Calu3 (cell line): ENCODE measurements at places on chromosomes 11 and 22. TPM values are rescaled to one million over a fixed set of nuclear protein-coding genes. Genes with fewer than 3 reads are reported as not detected.

Gene RFPL1
- not detected in 2 replicates for total RNA-seq

Gene CDKN1C
- 2.2 and 2.4 TPM in 2 replicates for total RNA-seq

Gene NXPE1
- total RNA-seq = not detected in 2 replicates

DNA sequence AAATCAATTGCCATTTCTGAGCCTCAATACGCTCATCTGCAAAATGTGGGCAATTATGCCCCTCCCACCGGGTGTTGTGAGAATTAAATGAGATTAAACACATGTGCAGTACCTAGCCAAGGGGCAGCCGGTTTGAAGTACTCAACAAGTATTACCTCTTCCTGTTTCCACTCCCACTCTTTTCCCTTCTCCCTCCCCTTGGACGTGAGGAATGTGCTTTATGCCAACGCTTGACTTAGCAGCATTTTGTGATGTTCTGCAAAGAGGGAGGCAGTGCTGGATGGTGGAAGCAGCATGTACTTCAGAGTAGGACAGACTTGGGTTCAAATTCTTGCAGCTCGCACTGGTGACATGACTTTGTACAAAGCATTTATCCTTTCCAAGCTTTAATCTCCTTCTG is 306.0 kb downstream of the BUD13 start:
- no peak for DNase-seq

- DNase-seq = no peak
Observed at GRCh38 chr22:35393116-35394010, 6.6 kb upstream of the MCM5 start.

DNA sequence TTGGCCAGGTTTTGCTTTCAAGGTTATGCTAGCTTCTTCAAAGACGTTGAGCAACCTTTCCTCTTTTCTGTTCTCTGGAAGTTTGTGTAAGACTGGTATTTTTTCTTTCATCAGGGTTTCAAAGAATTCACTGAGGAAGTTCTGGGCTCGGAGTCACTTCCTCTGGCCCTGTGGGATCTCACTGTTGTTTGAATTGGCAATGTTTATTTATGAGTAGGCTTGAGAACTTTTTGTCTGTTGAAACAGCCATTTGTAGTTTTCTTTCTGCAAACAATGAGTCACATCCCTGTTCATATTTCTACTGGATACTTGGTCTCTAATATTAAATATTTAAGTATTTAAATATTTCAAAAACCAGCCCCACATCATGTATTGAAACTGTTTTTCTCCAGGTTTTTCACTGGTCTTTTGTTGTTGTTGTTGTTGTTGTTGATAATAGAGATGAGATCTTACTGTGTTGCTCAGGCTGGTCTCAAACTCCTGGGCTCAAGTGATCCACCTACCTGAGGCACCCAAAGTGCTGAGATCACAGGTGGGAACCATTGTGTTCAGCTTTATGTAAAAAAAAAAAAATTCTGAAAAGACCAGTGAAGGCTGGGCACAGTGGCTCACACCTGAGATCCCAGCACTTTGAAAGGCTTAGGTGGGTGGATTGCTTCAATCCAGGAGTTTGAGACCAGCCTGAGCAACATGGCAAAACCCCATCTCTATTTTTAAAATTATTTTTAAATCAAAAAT is 26.9 kb downstream of the SUSD2 start:
- peak; percentile 60 for DNase-seq

DNA sequence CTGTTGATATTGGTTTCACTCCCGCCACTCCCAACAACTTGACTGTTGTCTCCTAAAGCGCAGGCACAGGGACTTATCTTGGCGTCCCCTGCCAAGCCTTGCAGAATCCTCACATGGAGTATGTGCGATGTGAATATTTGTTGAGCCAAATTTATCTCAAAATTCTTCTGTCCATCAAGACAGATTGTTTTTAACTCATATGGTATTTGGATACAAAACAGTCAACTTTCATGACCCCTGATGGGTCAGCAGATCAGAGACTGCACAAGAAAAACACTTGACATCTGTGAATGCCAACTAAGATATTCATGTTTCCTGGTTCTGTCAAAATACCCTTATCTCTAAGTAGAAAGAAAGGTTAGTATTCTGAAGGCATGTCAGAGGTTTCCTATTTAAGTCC is 221.7 kb upstream of the BLID start:
- DNase-seq = no peak

GRCh38 chr11:11178671-11179638 is 174.1 kb downstream of the CSNK2A3 start:
- DNase-seq = peak; percentile 36

- no peak for DNase-seq
Observed at GRCh38 chr11:86671531-86672006, 847 bp downstream of the ME3 start.

DNA sequence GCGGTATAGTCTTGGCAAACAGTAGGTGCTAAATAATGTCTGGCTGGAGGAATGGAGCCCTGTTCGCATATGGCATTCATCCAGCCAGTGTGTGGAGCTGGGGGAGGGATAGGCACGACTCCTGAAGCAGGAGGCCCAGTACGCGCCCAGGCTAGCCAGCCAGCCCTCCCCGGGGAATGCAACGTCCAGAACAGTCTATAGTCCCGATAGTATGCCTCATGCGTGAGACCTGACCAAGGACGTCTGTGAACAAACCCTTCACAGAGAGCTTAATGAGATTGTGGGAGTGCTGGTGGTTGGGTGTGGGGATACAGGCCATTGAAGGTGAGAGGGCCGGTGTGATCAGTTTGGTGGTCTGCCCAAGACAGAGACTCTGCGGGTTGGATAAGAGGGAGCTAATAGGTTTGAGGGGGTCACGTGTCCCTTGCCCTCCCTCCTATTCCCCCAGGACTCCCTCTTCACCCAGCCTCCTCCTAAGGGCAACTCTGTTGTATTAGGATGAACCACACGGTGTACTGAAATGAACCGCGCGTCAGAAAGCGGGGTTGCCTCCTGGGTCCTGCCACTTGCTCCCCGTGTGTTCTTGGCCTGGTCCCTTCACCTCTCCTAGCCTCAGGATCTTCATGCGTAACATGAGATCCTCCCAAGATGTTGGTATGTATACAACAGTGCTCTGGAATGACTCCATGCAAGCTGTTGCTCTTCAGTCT is 987 bp upstream of the GRIK4 start:
- no peak for DNase-seq

DNA sequence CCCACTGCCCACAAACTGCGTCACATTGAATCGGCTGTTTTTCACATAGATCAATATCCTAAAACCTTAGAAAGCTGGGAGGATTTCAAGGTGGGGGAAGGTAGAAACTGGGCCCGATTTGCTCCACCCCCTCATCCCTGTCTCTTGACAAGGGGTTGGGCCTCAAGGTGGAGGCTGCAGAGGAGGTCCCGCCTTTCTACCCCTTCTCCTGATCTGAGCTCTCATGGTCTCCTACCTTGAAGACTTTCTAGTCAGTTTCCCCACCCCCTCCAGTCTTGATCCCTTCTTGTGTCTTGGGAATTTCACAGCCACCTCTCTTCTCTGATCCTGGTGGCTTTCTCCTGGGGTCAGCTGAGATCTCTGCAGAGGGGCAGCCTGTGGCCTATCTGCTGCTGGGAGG is 4.5 kb upstream of the STARD10 start:
- no peak for DNase-seq

GRCh38 chr11:109209572-109209971 is 212.4 kb upstream of the C11orf87 start:
- no peak for DNase-seq
